PC-3 (cell line): ENCODE measurements at places on chromosomes 4 and X. TPM values are rescaled to one million over a fixed set of nuclear protein-coding genes. Genes with fewer than 3 reads are reported as not detected.

DNA sequence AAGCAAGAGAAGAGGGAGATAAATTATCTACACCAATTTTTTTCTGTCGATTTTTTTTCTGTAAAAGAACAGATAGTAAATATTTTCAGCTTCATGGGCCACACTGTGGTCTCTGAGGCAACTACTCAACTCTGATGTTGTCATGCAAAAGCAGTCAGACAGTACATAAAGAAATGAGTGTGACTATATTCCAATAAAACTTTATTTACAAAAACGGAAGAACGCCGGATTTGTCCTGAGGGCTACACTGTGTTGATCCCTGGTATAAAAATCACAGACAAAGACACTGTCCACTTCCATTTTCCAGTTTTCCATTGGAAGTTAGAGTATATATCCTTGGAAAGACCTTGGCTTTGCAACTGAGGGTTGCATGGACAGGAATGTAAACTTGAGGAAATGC is 18.0 kb downstream of the GPR143 start:
- no peak for DNase-seq

GRCh38 chrX:71617742-71618141 is 569 bp downstream of the CXCR3 start:
- no peak for DNase-seq

DNA sequence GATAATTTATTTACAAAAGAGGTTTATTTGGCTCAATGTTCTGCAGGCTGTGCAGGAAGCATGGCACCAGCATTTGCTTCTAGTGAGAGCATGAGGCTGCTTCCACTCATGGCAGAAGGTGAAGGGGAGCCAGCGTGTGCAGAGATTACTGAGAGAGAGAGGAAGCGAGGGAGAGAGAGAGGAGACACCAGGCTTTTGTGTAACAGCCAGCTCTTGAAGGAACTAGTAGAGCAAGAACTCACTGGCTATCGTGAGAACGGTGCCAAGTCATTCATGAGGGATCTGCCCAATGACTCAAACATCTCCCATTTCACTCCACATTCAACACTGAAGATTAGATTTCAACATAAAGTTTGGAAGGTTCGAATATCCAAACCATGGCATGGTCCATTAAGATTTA is 12.7 kb downstream of the GUCY1A1 start:
- DNase-seq, result peak; percentile 93

Gene CXCL8
- total RNA-seq, result 360 and 477 TPM in 2 replicates

Gene FGF16
- total RNA-seq, result not detected in 2 replicates
